ENCODE measurements at places on chromosomes 5 and 9. TPM values are rescaled to one million over a fixed set of nuclear protein-coding genes. Genes with fewer than 3 reads are reported as not detected.
A peak's percentile ranks its signal among the peaks of the same experiment; 100 is the strongest.

DNA sequence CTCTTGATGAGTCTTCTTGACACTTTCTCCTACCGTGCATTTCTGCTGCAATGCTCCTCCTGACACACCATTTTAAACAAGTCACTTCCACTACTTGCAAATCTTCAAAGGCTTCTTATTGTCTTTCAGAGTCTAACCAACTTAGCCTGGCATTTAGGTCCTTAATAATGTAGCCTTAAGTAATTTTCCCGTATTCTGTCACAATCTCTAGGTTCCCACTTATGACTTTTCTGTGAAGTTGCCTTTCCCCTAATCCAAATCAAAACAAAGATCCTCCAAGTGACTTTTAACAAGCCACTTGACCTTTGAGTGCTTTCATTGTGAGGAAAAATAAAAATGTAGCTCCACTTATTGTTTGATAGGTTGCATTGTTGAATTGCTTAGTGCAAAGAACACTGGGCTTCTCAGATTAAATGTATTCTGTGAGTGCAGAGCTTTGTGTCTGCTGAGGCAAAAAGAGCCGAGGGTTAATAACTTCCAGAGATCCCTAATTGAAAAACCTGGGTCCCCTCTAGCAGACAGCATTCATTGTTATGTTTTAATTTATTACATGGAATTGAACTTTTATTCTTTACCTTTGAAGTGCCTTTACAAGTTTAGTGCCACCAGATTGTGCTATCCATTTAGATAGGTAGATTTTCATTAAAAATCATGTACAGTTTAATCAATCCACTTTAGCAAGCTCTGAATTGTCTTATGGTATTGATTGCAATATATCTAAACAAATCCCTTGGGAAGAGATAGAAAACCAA, 341.7 kb upstream of the TYRP1 start:
- no peak for DNase-seq

DNA sequence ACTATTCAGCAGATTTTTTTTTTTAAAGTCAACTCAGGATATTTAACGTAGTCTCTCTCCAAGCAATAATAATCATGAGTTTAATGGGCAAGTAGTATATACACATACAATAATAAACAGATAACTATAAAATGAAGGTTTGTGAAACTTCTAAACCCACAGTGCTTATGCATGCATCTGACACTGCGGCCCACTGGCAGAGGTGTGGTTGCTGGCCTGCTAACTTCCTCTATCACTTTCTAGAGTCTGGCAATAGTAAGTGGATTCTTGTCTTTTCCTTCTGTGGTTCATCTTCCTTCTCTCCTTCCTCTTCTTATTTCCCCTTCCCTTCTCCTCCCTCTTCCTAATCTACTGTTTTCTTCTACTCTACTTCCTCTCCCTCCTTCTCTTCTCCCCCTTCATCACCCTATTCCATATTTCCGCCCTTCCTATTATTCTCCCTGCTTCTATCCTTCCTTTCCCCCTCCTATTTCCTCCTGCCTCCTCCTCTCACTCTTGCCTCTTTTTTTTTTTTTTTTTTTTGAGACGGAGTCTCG, 18.6 kb upstream of the AGXT2 start:
- no peak for DNase-seq

DNA sequence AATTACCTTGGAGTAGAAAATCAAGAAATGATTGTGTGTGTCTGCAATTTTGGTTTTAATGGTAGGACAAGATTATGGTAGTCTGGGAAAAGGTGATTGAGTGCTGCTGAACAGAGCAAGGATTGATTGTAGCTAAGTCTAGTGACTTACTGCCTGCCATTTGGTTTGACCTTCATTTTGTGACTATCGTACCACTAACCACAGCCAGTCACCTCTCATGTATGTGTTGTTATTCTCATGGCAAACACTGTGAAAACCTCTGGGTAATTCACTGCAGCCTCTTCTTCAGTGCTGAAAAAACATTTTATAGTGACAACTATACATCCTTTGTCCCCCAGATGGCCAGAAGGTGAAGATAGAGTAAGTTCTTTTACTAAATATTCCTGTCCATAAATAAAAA, 37.5 kb downstream of the CTNNA1 start:
- DNase-seq: no peak

- no peak for DNase-seq
Measured at GRCh38 chr9:77769246-77769645, 121.1 kb upstream of the GNA14 start.

DNA sequence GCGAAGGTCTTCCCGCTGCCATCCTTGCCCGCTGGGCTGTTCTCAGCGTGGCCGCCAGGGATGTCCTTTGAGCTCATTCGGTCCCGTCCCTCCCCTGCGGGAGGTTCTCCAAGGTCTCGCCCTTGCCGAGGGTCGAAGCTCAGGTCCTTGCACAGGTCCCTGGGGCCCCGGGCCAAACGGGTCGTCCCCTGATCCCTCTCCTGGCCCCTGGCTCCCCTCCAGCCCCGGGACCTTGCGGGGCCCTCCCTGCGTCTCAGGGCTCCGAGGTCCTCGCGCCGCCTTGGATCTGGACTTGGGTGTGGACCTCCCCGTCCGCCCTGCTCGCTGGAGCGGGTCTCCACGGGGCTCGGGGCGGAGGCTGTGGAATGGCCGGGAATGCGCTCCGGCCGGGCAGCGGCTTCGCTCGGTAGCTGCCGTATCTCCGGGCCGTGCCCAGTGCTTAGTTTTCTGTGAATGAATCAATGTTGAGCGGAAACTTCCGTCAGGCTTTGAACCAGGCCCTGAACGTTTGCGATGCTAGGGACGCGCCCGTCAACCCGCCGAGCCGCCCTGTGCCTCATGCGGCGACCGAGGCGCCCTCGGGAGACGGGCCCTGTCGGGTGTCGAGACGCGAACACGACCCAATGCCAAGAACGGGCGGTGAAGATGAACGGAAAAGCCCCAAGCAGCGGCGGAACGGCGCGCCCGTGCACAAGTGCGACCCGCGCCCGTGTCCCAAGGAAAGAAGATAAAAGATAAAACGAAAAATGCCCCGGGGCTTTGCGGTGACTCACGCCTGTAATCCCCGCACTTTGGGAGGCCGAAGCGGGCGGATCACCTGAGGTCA, 780 bp downstream of the RNU6ATAC start:
- peak; percentile 73 for DNase-seq

DNA sequence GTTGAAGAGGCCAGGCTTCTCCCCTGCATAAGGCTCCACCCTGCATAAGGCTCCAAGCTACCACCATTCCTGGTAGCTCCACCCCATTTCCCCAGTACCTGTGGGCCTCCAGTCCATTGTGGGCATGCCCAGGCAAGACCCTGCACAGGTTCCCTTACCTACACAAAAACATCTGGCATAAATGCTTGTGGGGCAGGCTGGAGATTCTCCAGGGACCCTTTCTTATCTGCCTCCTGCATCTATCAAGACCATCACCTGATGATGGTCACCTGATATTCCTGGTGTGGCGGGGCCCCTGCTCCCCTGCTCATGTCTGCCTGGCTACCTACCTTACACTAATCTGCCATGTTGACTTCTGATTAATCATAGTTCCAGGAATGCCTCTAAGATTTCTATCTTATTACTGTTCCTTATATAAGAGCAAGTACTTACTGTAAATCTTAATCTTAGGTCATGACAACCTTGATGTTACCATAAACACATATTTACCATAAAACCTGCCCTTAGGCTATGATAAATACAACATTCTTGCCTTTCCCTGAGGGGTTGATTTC, 41.0 kb downstream of the FGD3 start:
- DNase-seq: no peak

DNA sequence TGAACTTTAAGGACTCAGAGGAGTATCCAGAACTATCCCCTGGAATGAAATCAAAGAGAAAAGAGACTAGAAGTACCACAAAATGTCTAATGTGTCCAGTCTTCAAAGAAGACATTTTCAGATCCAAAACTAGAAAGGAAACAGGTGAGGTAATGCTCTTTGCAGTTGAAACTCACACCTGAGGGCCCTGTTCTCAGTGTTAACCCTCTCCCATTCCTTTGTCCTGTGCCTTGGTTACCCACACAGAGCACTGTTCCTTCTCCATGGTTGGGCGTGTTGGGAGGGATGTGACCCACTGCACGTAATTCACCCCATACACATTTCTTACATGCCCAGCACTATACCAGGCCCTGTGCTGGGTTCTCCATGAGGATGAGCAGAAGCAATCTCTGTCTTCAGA, 21.3 kb downstream of the MSANTD3 start:
- no peak for DNase-seq

GRCh38 chr9:84891924-84892323, 222.4 kb downstream of the NTRK2 start:
- no peak for DNase-seq

DNA sequence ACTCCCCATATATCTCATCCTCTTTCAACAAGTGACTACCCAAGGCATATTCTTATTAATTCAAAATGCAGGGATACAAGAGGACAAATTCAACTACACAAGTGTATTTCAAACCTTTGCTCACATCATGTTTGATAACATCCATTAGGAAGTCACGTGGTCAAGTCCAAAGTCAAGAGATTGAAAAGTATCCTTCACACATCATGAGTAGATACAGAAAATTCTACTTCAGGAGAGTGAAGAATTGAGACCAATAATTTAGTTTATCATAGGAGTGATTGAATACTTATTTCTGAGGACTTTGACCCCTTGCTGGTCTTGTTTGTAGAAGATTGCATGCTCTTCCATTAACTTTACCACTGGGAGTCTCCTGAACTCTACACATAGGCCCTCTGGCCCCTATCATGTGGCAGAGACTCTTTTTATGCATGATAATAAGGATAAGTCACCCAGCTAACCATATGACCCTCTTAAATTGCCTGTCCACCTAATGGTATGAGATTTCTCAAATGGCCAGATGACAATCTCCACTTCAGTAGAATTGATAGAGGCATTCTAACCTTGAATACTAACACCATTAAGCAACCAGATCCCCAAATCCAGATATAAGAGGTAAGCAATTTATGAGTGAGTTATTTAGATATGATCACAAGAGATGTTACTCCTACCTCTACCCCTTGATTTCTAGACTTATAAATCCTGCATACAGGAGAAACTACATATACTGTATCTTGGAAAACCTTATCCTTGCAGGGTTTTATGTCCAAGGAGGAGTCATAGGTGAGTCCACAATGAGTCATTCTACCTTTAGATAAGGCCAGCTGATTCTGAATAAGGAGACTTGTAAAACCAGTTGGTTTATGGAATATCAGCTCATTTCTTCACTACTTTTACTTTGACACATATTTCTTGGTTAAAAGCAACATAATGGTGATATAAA, 26.6 kb upstream of the SLC46A2 start:
- no peak for DNase-seq

DNA sequence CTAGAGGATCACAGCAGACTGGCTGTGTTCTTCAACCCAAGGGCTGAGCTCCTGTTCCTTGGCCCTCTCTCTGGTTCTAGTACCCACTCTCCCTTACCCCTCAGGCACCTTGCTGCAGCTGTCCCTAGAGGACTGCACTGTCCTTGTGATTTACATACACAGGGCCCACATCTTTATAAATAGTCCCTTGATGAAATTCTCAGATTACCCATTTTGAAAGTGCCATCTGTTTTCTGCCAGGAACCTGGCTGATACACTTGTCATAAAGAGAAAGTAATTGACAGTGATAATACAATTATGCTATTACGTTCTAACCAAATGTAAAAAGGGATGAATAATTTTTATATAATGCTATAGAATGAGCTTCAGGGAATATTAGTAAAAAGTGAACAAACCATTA, 16.5 kb upstream of the SPARC start:
- DNase-seq: no peak

DNA sequence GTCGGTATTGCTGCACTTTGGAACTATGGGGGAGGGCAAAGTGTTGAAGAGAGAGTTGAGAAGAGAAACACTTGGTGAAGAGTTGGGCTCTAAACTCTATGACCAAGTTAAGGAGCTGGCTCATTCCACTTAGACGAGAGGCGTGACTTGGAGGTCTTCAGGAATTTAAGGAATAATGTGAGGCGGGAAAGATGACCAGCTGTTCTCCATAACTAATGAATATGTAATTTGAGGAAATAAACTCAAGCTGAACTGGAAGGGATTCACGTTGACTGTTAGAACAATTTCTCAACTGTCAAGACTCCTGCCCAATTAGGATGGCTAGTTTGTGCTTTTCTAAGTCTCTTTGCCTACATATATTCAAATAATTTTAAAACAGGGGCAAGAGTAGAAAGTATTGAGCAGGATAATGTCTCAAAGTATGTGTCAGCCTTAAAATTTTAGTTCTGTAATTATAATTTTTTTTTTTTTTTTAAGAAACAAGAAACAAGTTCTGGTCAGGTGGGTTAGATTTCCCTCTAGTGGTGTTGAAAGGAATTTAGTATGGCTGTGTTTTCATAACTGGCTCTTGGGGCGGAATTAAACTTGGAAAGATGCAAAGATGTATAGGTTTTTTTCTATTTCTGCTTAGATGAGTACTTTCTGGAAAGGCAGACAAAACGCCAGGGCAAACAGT, 33.4 kb downstream of the TMEM252 start:
- DNase-seq: no peak

DNA sequence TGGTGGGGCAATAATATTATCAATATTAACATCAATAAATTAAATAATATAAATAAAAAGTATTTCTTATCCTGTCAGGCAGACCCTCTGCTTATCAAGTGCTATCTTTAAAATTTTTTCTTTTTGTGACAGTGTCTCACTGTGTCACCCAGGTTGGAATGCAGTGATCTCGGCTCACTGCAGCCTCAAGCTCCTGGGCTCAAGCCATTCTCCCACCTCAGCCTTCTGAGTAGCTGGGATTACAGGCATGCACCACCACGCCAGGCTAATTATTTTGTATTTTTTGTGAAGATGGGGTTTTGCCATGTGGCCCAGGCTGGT, 53.2 kb downstream of the NDST1 start:
- no peak for DNase-seq

- DNase-seq: no peak
Measured at GRCh38 chr5:142671266-142671665, 14.6 kb downstream of the FGF1 start.

GRCh38 chr5:62273687-62274086, 32.3 kb upstream of the KIF2A start:
- DNase-seq: no peak

DNA sequence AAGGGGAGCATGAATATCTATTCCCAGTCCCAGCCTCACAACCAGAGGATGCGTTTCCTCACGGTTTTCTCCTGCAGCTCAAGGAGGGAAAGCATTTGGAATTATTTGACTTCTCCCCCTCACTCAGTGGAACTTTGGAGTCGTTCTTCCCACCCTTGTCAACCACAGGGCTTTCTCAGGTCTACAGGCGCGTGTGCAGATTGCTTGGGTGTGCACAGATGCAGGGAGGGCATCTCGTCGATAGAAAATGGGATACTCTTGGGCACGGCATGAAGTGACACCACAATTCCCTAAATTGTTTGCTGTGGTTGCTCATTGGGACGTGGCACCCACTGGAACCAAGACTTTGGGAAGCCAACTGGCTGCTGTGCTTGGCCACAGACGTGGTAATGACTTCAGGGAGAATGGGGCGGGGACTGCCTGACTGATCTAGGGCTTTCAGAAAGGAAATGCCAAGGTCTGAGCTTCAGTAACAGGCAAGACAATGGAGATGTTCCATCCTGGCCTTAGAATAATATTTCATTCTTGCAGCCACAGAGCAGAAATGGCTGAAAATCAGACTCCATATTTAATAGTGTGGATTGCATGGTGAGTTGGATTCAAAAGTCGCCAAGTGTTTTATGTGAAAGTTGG, 12.2 kb upstream of the OBP2B start:
- peak; percentile 15 for DNase-seq

GRCh38 chr5:757931-758697, 26.4 kb downstream of the ZDHHC11B start:
- peak; percentile 65 for DNase-seq

- no peak for DNase-seq
Measured at GRCh38 chr5:35881758-35882157, 25.1 kb downstream of the IL7R start.

The HSPB3 gene
- 0.68 TPM for total RNA-seq

The PCDHB3 gene
- total RNA-seq: 1.1 TPM

The ARID3C gene
- not detected for total RNA-seq

The TLX3 gene
- not detected for total RNA-seq

The ADAMTS16 gene
- 0.52 TPM for total RNA-seq

The RAB3C gene
- 5.8 TPM for total RNA-seq

All from ureter (tissue), 1 donor.